Neural progenitor cell (in vitro differentiated cells): ENCODE measurements at places on chromosomes 12 and 14.

GRCh38 chr12:131208425-131208824, 254.7 kb downstream of the ADGRD1 start:
- DNase-seq, result no peak

DNA sequence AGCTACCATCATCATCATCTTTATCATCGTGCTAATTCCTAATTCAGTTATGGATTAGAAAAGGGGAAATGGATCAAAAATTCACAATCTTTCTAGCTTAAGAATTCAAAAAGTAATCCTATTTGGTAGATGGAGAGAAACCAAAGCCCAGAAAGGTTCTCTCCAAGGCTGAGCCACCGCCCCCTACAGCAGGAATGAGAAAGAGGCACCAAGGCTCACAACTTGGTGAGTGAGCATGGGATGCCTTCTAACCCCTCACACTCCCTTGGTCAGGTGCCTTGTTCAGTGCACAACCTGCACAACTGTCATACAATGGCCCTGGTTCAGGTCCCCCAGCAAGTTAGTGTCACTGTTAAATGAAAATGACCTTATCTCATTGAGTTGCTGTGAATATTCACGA, 171.5 kb downstream of the ANO2 start:
- no peak for DNase-seq

GRCh38 chr14:99125616-99126431, 146.2 kb downstream of the BCL11B start:
- no peak for DNase-seq

DNA sequence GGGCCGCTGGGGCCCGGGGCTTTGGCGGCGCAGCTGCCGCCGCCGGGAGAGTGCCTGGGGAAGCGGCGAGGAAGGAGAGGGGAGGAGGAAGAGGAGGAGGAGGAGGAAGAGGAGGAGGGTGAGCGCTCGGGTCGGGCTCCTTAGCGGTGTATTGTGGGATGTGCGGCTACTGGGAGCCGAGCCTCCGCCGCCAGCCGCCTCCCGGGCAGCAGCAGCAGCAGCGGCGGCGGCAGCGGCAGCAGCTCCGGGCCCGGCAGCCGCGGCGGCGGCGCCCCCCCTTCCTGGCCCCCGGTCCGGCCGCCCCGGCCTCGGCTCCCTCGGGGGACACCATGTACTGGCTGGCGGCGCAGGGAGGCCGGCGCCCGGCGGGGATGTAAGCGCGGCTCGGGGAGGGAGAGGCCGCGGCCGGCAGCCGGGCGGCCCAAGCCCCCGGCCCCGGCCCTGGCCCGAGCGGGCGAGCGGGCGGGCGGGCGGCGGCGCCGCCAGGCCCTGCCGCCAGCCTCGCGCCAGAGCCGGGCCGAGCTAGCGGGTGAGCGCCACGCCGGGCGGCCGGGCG, at the start of gene SETD1B:
Gene SETD1B, plus strand, starts transcription at position 149 of the 556 bp plus-strand sequence. CDS start 729 bp downstream, outside the sequence.
- peak; percentile 72 for DNase-seq

DNA sequence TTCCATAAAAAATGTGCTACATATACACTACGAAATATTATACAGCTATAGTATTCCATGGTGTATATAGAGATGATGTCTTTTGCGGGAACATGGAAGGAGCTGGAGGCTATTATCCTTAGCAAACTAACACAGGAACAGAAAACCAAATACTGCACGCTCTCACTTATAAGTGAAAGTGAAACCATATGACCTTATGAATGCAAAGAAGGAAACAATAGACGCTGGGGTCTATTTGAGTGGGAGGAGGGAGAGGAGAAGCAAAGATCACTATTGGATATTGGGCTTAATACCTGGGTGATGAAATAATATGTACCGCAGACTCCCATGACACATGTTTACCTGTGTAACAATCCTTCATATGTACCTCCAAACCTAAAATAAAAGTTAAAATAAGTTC, 142.8 kb downstream of the LRFN5 start:
- DNase-seq, result no peak

- DNase-seq, result no peak
Observed at GRCh38 chr14:68542346-68542745, 250.5 kb downstream of the ZFP36L1 start.

- DNase-seq, result peak; percentile 36
Observed at GRCh38 chr14:34498684-34499412, 36.8 kb upstream of the SPTSSA start.
